ENCODE measurements at places on chromosomes 6 and 20. TPM values are rescaled to one million over a fixed set of nuclear protein-coding genes. Genes with fewer than 3 reads are reported as not detected.

Gene MACROD2
- polyA plus RNA-seq = 3.9 TPM

Gene HLA-G
- polyA plus RNA-seq = 3.4 TPM

Gene FKBP1C
- polyA plus RNA-seq = 3.0 TPM

Gene LAMA4
- polyA plus RNA-seq = 188 TPM

Gene NOP56
- polyA plus RNA-seq = 165 TPM

Gene HLA-DRA
- polyA plus RNA-seq = 29.0 TPM

Gene OR10C1
- not detected for polyA plus RNA-seq

Gene RAET1E
- polyA plus RNA-seq = 0.79 TPM

Gene IL20RA
- 31.1 TPM for polyA plus RNA-seq

Gene NFATC2
- 5.2 TPM for polyA plus RNA-seq

Gene DLL1
- 17.5 TPM for polyA plus RNA-seq

Gene KCNK5
- 0.71 TPM for polyA plus RNA-seq

Gene VNN1
- polyA plus RNA-seq = 0.08 TPM

Gene KIAA1755
- polyA plus RNA-seq = 6.2 TPM

Gene HNF4A
- polyA plus RNA-seq = 11.1 TPM

Gene MAPK13
- 9.9 TPM for polyA plus RNA-seq

Gene CST8
- not detected for polyA plus RNA-seq

Gene APOBEC2
- 488 TPM for polyA plus RNA-seq

Gene CFB
- 2.9 TPM for polyA plus RNA-seq

Gene RUNX2
- 0.86 TPM for polyA plus RNA-seq

Gene MAS1
- polyA plus RNA-seq = 0.87 TPM

Gene DDX27
- polyA plus RNA-seq = 36.2 TPM

Gene GHRH
- polyA plus RNA-seq = not detected

Gene AVP
- polyA plus RNA-seq = not detected

Gene SEC63
- polyA plus RNA-seq = 61.6 TPM

Gene GRM1
- polyA plus RNA-seq = 0.16 TPM

Data from muscle of leg (tissue), 16 donors.